CD4-positive, alpha-beta T cell treated with Interleukin-4 for 4 hours (primary cell): ENCODE measurements at places on chromosomes 2 and 18.
A peak's percentile ranks its signal among the peaks of the same experiment; 100 is the strongest.

GRCh38 chr2:118223511-118223991, 135.3 kb downstream of the INSIG2 start:
- no peak for DNase-seq

GRCh38 chr2:128315122-128315828, 3.4 kb downstream of the HS6ST1 start:
- DNase-seq: no peak

- no peak for DNase-seq
These were observed 1.4 kb downstream of the ANKRD44 start for GRCh38 chr2:197308996-197309690.

DNA sequence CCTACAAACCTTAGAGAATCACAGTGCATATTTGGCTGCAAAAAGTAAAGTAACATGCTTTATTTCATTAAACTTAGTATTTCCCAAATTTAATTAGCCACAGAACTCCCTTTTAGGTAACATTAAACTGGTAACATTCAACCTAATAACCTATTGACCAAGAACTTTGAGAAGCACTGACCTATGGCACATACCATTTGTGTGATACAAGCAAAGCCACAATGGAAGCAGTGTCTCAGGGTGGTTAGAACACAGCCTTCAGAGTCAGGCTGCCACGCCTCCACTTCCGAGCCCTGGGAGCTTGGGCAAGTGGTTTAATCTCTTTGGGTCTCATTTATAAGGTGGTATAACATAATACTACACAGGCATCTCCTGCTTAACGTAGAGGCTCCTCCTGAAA, 301.4 kb downstream of the PDE11A start:
- no peak for DNase-seq

DNA sequence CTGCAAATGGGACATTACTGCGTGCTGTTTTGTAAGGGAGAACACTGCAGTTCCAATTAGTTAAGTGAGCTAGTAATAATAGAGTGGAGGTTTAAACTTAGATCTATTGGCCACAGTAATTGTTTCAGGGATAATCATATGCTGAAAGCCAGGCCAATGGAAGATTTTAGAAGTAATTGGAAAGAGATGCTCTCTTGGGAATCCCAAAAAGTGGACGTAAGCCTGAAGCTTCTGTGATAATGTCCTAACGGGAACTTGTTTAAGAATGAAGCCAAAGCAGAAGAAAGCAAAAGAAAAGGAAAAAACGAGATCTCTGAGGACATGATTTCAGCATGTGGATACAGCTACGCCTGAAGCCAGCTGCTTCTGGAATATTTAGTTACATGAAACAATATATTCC, 594.6 kb downstream of the SLC4A3 start:
- DNase-seq: no peak

DNA sequence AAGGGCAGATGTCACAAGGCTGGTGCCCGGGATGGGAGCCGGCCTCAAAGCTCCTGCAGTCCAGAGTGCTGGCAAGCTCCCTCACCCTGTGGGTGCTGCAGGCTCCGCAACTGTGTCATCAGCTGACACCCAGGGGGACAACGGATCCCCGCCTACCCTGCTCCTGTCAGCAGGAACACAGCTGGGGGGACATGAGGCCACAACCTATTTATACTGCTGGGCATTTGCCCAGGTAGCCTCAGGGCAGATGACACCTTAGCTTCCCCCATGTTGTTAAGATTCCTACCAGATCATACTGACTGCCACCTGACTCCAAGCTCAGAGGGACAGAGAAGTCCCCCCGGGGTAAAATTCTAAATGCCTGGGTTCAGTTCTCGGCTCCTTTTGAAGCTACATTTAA, 1.2 kb downstream of the ANKRD23 start:
- DNase-seq: no peak

GRCh38 chr2:60873381-60873780, 8.0 kb upstream of the REL start:
- DNase-seq: no peak

GRCh38 chr2:201580486-201580885, 62.8 kb downstream of the TMEM237 start:
- no peak for DNase-seq

DNA sequence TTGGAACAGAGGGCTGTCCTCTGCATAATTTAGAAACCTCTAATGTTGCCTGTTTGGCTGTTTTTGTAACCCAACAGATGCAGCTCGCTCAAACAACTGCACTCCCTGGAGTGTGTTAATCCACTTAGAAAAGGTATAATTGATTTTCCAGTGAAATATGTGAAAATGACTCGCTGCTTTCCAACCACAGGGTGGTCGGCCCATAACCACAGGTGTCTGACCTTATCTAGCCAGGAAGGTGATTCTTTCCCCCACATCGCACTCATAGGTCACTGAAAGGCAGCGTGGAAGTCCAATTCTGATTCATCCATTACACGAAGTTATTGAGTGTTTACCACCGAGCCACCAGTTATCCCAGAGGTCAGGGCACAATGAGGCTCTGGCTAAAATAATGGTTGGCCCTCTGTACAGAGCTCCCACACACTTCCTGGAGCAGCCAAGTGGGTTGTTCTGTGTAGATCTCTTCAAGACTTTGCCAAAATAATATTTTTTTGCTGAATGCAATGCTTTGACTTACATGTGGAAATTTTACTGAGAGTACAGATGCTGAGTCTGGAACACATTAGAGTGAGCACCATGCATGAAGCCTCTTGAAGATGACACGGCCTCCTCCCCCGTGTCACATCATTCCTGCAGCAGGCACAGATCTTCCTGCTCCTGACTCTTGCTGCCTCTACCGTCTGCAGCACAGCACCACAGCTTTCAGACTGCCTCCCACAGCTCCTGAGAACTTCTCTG, 396.2 kb downstream of the ZNF516 start:
- DNase-seq: no peak

- DNase-seq: no peak
These were observed 23.7 kb downstream of the ASB1 start for GRCh38 chr2:238450440-238450861.

GRCh38 chr2:16050908-16051489, 110.6 kb downstream of the MYCN start:
- DNase-seq: no peak

DNA sequence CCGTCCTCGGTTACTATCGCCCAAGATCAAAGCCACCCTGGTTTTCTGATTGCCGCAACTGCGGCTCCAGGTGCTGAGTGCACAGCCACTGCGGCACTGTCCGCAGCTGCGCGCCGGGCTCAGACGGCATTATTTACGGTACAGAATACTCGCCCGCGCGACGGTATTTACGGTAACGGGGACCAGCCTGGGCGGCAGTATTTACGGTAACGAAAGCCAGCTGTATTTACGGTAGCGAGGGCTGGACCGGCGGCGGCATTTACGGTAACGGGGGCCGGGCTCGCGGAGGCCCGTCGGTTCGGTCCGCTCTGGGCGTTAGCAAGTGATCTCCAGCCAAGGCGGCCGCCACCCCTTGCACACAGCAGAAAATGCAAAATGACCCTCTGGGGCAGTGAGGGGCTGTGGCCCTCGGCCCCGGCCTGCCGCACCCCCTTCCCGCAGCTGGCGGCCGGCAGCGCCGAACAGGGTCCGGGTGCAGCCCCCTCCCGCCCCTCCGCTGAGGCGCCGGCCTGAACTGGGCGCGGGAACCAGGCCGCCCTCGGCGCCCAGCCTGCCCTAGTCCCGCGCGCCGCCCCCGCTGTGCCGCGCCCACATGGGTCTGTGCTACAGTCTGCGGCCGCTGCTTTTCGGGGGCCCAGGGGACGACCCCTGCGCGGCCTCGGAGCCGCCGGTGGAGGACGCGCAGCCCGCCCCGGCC, at the start of gene GNAL:
Gene GNAL, plus strand, starts transcription at position 293 of the 697 bp plus-strand sequence. Its CDS starts 300 bp downstream, at position 593.
- DNase-seq: peak; percentile 32

- no peak for DNase-seq
These were observed 31.3 kb upstream of the PXDN start for GRCh38 chr2:1775511-1776035.

- no peak for DNase-seq
These were observed 206.0 kb downstream of the SPP2 start for GRCh38 chr2:234256516-234256915.

- DNase-seq: no peak
These were observed 2.8 kb downstream of the MAPK4 start for GRCh38 chr18:50562686-50563085.
